ENCODE measurements at places on chromosomes 5 and 9. TPM values are rescaled to one million over a fixed set of nuclear protein-coding genes. Genes with fewer than 3 reads are reported as not detected.

Gene STK10
- 72.5 TPM for total RNA-seq

Gene SPINK7
- total RNA-seq, result not detected

Gene OLFML2A
- 22.3 TPM for total RNA-seq

Gene GARIN3
- total RNA-seq, result not detected

Gene IGIP
- total RNA-seq, result 17.7 TPM

- H3K27ac ChIP-seq, result peak within 1 kb of the TSS; percentile 90
- H3K4me1 ChIP-seq, result peaks cover 32% of the 10 kb centered on the region
- peaks cover 35% of the 10 kb centered on the region for H3K36me3 ChIP-seq
- H3K4me3 ChIP-seq, result peak within 1 kb of the TSS; percentile 70
- no peaks in the 10 kb centered on the region for H3K27me3 ChIP-seq
These were observed at the start of gene CTSL for GRCh38 chr9:87725900-87726709. CTSL (plus strand) TSS chr9:87726119; CDS start chr9:87727604, 1,485 bp downstream.

- no peak overlapping the region for H3K4me3 ChIP-seq
- no peaks in the 10 kb centered on the region for H3K27me3 ChIP-seq
- peaks cover 5% of the 10 kb centered on the region for H3K4me1 ChIP-seq
- H3K27ac ChIP-seq, result no peak overlapping the region
- no peaks in the 10 kb centered on the region for H3K36me3 ChIP-seq
These were observed 177.1 kb downstream of the CPLANE1 start for GRCh38 chr5:37071901-37072581.

GRCh38 chr9:21336457-21336856 is 1.3 kb upstream of the KLHL9 start:
- H3K27ac ChIP-seq, result no peak overlapping the region
- no peaks in the 10 kb centered on the region for H3K27me3 ChIP-seq
- DNase-seq, result no peak

DNA sequence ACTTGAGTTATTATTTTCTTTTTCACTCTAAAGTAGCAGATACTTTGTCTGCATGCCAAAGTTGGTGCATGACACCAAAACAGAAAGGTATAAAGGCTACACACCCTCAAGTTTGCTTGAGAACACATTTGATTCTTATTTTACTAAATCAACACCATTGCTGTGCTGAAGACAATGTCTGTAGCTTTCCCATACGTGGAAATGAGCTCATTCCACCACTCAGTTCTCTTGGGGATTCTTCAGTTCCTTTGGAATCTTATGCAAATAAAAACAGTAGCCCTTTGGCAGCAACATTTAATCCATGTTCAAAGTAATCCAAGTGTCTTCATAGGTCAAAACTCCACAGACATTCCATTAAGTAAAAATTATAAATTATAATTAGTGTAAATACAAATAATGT is 264.9 kb downstream of the TLE1 start:
- no peaks in the 10 kb centered on the region for H3K27me3 ChIP-seq
- no peaks in the 10 kb centered on the region for H3K4me1 ChIP-seq
- H3K4me3 ChIP-seq, result no peak overlapping the region

GRCh38 chr5:147432323-147432722 is 77.5 kb downstream of the DPYSL3 start:
- DNase-seq, result no peak
- no peak overlapping the region for H3K4me3 ChIP-seq
- no peaks in the 10 kb centered on the region for H3K36me3 ChIP-seq
- H3K4me1 ChIP-seq, result peaks cover 35% of the 10 kb centered on the region
- H3K27me3 ChIP-seq, result no peaks in the 10 kb centered on the region

- H3K36me3 ChIP-seq, result no peaks in the 10 kb centered on the region
- peak overlapping the region; percentile 85 for H3K27ac ChIP-seq
- H3K4me1 ChIP-seq, result peaks cover 32% of the 10 kb centered on the region
- H3K4me3 ChIP-seq, result peak overlapping the region; percentile 82
These were observed 216.5 kb downstream of the PDZD2 start for GRCh38 chr5:31855134-31856040.

DNA sequence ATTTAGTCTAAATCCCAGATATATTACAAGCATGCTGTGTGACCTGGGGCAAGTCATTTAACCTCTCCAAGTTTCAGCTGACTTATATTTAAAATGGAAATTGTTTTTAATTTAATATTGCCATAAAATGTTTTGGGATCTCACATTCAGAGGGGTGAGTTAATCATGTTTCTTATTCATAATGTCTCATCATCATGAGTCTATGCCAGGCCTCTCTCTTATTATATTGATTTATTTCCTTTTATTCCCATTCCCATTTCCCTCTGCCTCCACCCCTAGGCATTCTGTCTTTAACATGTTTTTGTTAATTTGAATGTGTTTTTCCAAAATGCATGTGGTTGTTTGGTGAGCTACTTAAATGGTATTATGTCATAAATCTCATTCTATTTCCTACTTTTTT is 39.0 kb upstream of the TTC1 start:
- no peak overlapping the region for H3K27ac ChIP-seq
- H3K4me1 ChIP-seq, result no peaks in the 10 kb centered on the region
- H3K36me3 ChIP-seq, result no peaks in the 10 kb centered on the region
- no peak overlapping the region for H3K4me3 ChIP-seq

GRCh38 chr9:134419684-134420076 is 93.4 kb downstream of the RXRA start:
- peaks cover 13% of the 10 kb centered on the region for H3K4me1 ChIP-seq
- no peak for DNase-seq
- H3K4me3 ChIP-seq, result no peak overlapping the region
- H3K27ac ChIP-seq, result no peak overlapping the region
- H3K36me3 ChIP-seq, result peaks cover 77% of the 10 kb centered on the region

- no peak overlapping the region for H3K4me3 ChIP-seq
- no peaks in the 10 kb centered on the region for H3K27me3 ChIP-seq
- H3K27ac ChIP-seq, result peak overlapping the region; percentile 78
- H3K4me1 ChIP-seq, result peaks cover 36% of the 10 kb centered on the region
These were observed 28.4 kb downstream of the ZDHHC11B start for GRCh38 chr5:756171-756570.

DNA sequence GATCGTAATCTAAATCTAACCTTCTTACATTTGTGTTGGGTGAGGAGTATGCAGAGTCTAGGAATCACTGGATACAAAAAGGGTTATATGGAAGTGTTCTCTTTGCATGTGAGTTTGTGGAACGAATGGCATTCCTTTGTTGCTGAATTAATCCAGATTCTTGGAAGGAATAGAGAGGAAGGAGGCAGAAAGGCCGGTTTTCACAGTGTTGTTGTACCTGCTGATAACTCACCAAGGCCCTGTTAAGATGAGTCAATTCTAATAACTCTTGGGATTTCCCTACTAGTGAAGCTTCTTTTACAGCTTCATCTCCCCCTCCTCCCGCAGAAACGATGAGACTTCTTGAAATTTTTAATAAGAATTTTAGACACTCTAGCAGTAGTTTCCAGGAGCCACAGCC is 84.0 kb downstream of the ZSWIM6 start:
- H3K27me3 ChIP-seq, result no peaks in the 10 kb centered on the region
- H3K36me3 ChIP-seq, result no peaks in the 10 kb centered on the region
- no peak for DNase-seq

DNA sequence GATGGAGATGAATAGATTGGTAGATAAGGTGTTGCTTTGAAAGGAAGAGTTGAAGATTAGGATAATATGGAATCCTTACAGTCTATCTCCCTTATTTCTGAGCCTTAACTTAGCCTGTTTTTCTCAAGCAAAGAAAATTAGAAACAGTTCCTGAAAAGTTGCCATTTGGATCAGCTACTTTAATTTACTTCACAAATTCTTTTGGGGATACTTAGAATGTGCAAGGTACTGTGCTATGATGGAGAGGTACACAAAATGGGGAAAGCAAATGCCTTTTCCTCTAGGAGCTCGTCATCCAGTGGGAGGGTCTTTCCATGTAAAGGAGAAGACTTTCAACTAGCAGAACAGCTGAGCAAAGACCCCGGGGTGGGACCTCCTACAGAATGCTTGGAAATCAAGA is 51.1 kb upstream of the SMARCA2 start:
- no peak overlapping the region for H3K27ac ChIP-seq
- DNase-seq, result no peak
- H3K4me1 ChIP-seq, result no peaks in the 10 kb centered on the region
- no peaks in the 10 kb centered on the region for H3K27me3 ChIP-seq

- no peak overlapping the region for H3K27ac ChIP-seq
- peaks cover 64% of the 10 kb centered on the region for H3K27me3 ChIP-seq
- peak overlapping the region; percentile 41 for H3K4me3 ChIP-seq
These were observed 4.5 kb downstream of the ELAVL2 start for GRCh38 chr9:23821375-23822181.

DNA sequence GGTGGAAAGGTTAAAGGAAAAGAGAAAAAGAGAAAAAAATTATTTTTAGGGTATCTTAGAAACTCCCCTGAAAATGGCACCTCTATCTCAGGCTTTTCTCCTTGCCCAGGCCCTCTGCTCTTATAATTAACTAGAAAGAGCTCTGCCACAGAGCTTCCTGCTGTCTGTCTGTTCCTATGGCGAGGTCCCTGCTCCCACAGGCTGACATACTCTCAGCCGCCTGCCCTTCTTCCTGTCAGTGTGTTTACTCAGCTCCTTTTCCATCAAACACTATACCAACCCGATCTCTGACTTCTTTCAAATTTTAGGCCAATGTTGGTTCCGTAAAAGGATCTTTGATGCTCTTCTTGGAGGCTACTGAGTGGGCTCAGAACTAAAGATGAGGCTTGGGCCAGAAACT is 482.6 kb downstream of the DMAC1 start:
- DNase-seq, result no peak
- no peaks in the 10 kb centered on the region for H3K27me3 ChIP-seq
- H3K36me3 ChIP-seq, result no peaks in the 10 kb centered on the region
- H3K27ac ChIP-seq, result no peak overlapping the region

GRCh38 chr5:10591966-10592365 is 28.1 kb downstream of the ANKRD33B start:
- no peak overlapping the region for H3K4me3 ChIP-seq
- no peak overlapping the region for H3K27ac ChIP-seq
- H3K36me3 ChIP-seq, result no peaks in the 10 kb centered on the region
- no peak for DNase-seq
- H3K27me3 ChIP-seq, result no peaks in the 10 kb centered on the region
- H3K4me1 ChIP-seq, result peaks cover 15% of the 10 kb centered on the region

GRCh38 chr5:59616413-59616812 is 277.1 kb downstream of the PDE4D start:
- DNase-seq, result no peak
- H3K4me3 ChIP-seq, result no peak overlapping the region

DNA sequence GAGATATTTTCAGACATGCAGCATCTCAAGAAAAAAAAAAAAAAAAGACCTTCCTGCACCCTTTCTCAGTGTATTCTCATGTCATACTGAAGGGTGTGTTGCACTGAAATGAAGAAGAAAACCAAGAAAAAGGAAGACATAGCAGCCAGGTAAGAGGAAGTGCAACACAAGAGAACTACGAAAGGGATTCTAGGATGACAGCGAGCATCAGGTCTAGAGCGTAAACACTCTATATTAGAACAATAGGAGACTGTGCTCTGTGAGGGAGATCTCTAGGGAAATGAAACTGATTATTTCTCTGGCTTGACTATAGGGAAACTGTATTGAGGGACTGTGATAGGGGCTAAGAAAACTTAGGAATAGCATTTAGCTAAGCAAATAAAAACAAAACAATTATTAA is 30.0 kb downstream of the BTF3 start:
- H3K27ac ChIP-seq, result no peak overlapping the region
- no peaks in the 10 kb centered on the region for H3K27me3 ChIP-seq
- no peak overlapping the region for H3K4me3 ChIP-seq
- DNase-seq, result no peak
- peaks cover 5% of the 10 kb centered on the region for H3K4me1 ChIP-seq

DNA sequence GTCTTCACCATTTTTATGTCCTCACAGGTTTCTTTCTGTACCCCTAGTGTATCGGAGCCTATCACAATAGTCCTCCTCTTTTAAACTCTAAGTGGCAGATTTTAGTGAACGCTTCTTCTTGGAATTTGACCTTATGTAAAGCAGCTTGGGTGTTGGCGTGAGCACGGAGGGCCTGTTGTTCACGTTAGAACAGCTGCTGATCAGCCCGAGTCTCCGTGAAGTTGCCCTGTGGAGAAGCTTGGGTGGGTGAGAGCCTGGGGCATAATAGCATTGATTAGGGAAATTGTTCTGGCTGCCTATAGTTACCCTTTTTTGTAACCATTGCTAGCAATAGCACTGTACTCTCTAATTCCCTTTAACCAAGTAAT is 167.0 kb upstream of the OTULINL start:
- H3K27ac ChIP-seq, result no peak overlapping the region
- DNase-seq, result no peak
- H3K4me3 ChIP-seq, result no peak overlapping the region
- H3K27me3 ChIP-seq, result no peaks in the 10 kb centered on the region
- peaks cover 94% of the 10 kb centered on the region for H3K36me3 ChIP-seq

DNA sequence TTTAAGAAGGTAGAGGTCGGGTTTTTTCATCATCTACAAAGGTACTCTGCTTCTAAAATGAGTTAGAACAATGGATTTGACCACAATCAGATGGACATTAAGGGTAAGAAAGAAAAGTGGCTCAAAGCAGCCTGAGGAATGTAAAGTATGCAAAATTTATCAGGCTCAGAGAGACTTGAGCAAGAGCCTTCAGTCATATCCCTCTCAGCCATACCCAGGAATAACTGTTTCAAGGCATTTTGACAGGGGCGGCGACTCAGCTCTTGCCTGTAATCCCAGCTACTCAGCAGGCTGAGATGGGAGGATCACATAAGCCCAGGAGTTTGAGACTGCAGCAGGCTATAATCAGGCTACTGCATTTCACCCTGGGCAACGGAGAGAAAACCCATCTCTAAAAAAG is 38.8 kb upstream of the ANXA2R start:
- DNase-seq, result no peak
- H3K27me3 ChIP-seq, result no peaks in the 10 kb centered on the region
- H3K4me1 ChIP-seq, result peaks cover 6% of the 10 kb centered on the region
- H3K4me3 ChIP-seq, result no peak overlapping the region
- peaks cover 42% of the 10 kb centered on the region for H3K36me3 ChIP-seq
- H3K27ac ChIP-seq, result no peak overlapping the region

DNA sequence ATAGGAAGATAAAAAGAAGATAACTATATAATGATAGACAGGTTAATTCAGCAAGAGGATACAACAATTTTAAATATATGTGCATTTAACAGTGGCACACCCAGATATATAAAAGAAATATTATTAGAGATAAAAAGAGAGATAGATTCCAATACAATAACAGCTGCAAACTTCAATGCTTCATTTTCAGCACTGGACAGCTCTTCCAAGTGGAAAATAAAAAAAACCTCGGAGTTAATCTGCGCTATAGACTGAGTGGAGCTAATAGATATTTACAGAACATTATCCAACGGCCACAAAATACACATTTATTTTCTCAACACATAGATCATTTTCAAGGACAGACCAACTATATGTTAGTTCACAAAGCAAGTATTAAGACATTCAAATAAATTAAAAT is 1229.5 kb upstream of the CDH6 start:
- H3K4me3 ChIP-seq, result no peak overlapping the region
- no peak overlapping the region for H3K27ac ChIP-seq
- H3K36me3 ChIP-seq, result no peaks in the 10 kb centered on the region
- H3K27me3 ChIP-seq, result no peaks in the 10 kb centered on the region
- no peak for DNase-seq
- H3K4me1 ChIP-seq, result no peaks in the 10 kb centered on the region

- H3K4me1 ChIP-seq, result peaks cover 67% of the 10 kb centered on the region
- H3K27ac ChIP-seq, result no peak overlapping the region
These were observed 15.0 kb downstream of the TENT4A start for GRCh38 chr5:6728011-6728794.

- H3K27me3 ChIP-seq, result no peaks in the 10 kb centered on the region
- H3K4me3 ChIP-seq, result no peak overlapping the region
These were observed 497.7 kb upstream of the TYRP1 start for GRCh38 chr9:12195456-12195855.

GRCh38 chr9:38432922-38433510 is 8.8 kb upstream of the IGFBPL1 start:
- H3K4me1 ChIP-seq, result peaks cover 5% of the 10 kb centered on the region
- no peak for DNase-seq
- H3K36me3 ChIP-seq, result no peaks in the 10 kb centered on the region
